Mesangial cell (primary cell): ENCODE measurements at places on chromosomes 3 and 15. TPM values are rescaled to one million over a fixed set of nuclear protein-coding genes. Genes with fewer than 3 reads are reported as not detected.

CNOT10 gene
- total RNA-seq = 13.1 and 20.9 TPM in 2 replicates

SPINT1 gene
- 64.9 and 128 TPM in 2 replicates for total RNA-seq

NUSAP1 gene
- total RNA-seq = 9.6 and 118 TPM in 2 replicates

OIP5 gene
- total RNA-seq = 1.8 and 27.9 TPM in 2 replicates

SLC6A1 gene
- total RNA-seq = not detected in 2 replicates

KCNH8 gene
- total RNA-seq = under 0.01 TPM in 2 replicates

MUSTN1 gene
- not detected in 2 replicates for total RNA-seq

CPNE9 gene
- total RNA-seq = not detected in 2 replicates

C15orf61 gene
- 5.4 and 6.6 TPM in 2 replicates for total RNA-seq

HPS3 gene
- 17.1 and 19.4 TPM in 2 replicates for total RNA-seq

FETUB gene
- total RNA-seq = not detected in 2 replicates

HES1 gene
- total RNA-seq = 35.0 and 48.2 TPM in 2 replicates

C3orf80 gene
- total RNA-seq = 0.33 TPM in 1 of 2 replicates, not detected in the other

LRRIQ4 gene
- not detected in 2 replicates for total RNA-seq

SI gene
- total RNA-seq = not detected in 2 replicates

ARGFX gene
- total RNA-seq = not detected in 2 replicates

ADAMTS7 gene
- total RNA-seq = 23.8 and 56.5 TPM in 2 replicates

GPR171 gene
- total RNA-seq = not detected in 2 replicates

GRK7 gene
- not detected in 2 replicates for total RNA-seq

TLR9 gene
- total RNA-seq = not detected in 2 replicates

C3orf62 gene
- 0.33 and 0.76 TPM in 2 replicates for total RNA-seq

OCA2 gene
- 0.49 and 0.76 TPM in 2 replicates for total RNA-seq

RLBP1 gene
- total RNA-seq = not detected in 2 replicates

CHRNA7 gene
- total RNA-seq = 1.4 TPM in 1 of 2 replicates, not detected in the other

CASR gene
- 2.2 TPM in 1 of 2 replicates, not detected in the other for total RNA-seq

SETMAR gene
- total RNA-seq = 6.8 and 11.2 TPM in 2 replicates

FOXL2 gene
- 0.13 and 0.16 TPM in 2 replicates for total RNA-seq

TRANK1 gene
- total RNA-seq = 2.4 and 9.6 TPM in 2 replicates

EOMES gene
- not detected in 2 replicates for total RNA-seq

XIRP1 gene
- under 0.01 and 0.16 TPM in 2 replicates for total RNA-seq

C3orf70 gene
- total RNA-seq = 0.38 and 0.49 TPM in 2 replicates

FES gene
- total RNA-seq = 12.9 and 24.5 TPM in 2 replicates

ST3GAL6 gene
- 3.6 and 4.1 TPM in 2 replicates for total RNA-seq

PLA2G4D gene
- not detected in 2 replicates for total RNA-seq

WDR93 gene
- total RNA-seq = 0.16 and 0.25 TPM in 2 replicates

TUSC7 gene
- total RNA-seq = not detected in 2 replicates

SLC28A2 gene
- total RNA-seq = not detected in 2 replicates

CHDH gene
- 1.5 and 2.0 TPM in 2 replicates for total RNA-seq

FMN1 gene
- 0.33 and 5.8 TPM in 2 replicates for total RNA-seq

CX3CR1 gene
- total RNA-seq = under 0.01 TPM in 1 of 2 replicates, not detected in the other

COLQ gene
- 0.13 and 0.16 TPM in 2 replicates for total RNA-seq

SOX14 gene
- total RNA-seq = not detected in 2 replicates

CADM2 gene
- total RNA-seq = not detected in 2 replicates

FEZF2 gene
- not detected in 2 replicates for total RNA-seq

CCDC50 gene
- 63.9 and 92.2 TPM in 2 replicates for total RNA-seq

KBTBD8 gene
- total RNA-seq = 0.38 and 0.65 TPM in 2 replicates

TJP1 gene
- 78.2 and 90.4 TPM in 2 replicates for total RNA-seq

CLDN11 gene
- 16.3 and 77.7 TPM in 2 replicates for total RNA-seq

GOLGA8S gene
- not detected in 2 replicates for total RNA-seq

EFCC1 gene
- not detected in 2 replicates for total RNA-seq

MAP6D1 gene
- 2.0 and 2.7 TPM in 2 replicates for total RNA-seq

CLDN18 gene
- not detected in 2 replicates for total RNA-seq

EBLN2 gene
- total RNA-seq = 1.5 and 2.4 TPM in 2 replicates

ALG1L2 gene
- total RNA-seq = not detected in 2 replicates
